ENCODE measurements at places on chromosomes 2 and 18.
A peak's percentile ranks its signal among the peaks of the same experiment; 100 is the strongest.

DNA sequence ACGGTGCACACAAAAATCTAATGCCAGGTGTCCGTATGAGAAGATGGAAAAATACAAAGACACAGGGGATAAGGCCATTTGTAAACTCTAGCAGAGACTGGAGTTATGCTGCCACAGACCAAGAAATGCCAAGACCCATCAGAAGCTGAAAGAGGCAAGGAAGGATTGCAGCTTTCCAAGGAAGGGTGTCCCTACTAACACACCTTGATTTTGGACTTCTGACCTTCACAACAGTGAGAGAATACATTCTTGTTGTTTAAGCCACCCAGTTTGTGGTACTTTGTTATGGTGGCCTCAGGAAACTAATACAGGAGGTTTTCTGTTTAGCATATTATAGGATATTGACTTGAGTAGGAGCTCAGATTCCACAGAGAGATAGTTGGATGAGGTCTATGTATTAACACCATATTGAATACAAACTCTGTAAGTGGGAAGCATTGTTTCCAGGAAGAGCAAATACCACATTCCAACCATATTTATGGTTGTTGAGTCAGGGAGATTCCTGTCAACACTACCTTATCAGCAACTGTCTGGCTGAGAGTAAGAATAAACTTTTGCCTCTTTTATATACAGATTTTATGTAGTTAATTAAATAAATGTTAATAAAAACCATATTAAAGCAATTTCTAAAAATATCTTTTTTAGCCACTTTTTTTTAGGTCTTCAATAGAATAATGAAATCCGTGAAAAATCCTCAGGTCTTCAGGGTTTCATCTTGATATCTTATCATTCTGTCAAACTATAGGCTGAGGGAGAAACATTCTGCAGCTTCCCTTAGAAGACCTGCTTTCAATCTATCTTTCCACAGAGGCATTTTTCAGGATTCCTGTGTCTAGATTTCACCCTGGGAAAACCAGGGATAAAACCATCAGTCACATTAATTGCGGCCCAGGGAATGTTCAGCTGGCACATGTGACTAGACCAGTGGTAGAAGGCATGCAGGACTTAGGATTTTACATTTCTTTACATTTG lies 35.4 kb upstream of the HNMT start:
- DNase-seq, result no peak

GRCh38 chr2:86031151-86031550 lies 74.5 kb downstream of the POLR1A start:
- no peak for DNase-seq

DNA sequence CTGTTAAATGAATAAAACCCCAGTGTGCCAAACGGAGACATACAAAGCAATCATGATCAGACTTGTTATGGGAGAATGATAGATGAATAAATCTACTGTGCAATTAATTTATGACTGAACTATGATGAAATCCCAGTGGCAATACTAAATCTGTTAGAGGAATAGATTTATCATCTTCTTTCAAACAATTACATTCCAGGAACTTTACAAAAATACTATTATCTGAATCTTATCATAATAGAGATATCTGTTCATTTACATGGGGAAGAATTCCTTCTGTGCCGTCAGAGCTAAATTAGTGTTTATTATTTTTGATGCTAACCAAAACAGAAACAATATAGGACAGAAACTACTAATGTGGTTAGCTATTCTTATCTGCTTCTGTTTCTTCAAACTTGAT lies 208.5 kb downstream of the CAMKMT start:
- DNase-seq, result no peak

DNA sequence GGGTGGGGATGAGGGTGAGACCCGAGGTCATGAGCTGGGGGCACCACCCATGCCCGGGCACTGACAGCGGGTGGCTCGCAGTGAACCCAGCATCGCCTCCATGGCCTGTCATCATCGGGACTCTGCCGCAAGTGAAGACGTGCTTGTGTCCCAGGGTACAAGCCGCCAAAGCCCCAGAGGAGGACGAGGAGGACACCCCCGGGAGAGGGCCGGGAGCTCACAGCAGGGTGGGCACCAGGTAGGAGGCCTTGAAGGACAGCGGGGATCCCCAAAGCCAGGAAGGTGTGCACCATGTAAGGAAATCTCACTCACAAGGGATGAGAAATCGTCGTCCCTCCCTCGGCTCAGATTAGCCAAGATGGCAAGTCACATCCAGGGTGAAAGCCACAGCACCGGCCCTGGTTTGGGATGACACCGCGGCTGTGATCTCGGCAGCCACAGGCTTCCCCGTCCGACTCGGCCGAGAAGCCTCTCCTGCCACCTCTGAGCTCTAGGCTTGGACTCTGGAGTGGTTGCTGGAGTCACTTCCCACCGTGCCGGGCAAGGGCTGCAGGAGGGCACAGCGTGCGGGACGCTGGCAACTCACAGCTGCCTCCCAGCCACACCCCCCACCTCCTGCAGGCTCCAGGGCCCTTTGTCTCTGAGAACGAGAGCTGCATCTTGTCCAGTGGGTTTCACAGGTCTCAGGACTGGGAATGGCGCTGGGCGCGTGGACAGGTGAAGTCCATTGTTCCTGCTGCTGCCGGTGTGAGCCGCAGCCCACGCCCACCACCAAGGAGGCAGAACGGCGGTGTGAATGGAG lies 81.6 kb upstream of the CTDP1 start:
- no peak for DNase-seq

- DNase-seq, result no peak
These were observed 110.4 kb downstream of the ANKRD44 start for GRCh38 chr2:197200051-197200761.

- no peak for DNase-seq
These were observed 422.2 kb upstream of the MC4R start for GRCh38 chr18:60794802-60795201.

- no peak for DNase-seq
These were observed 54.6 kb downstream of the ANKRD44 start for GRCh38 chr2:197256021-197256420.

- no peak for DNase-seq
These were observed 119.6 kb downstream of the FEZ2 start for GRCh38 chr2:36478332-36478738.

GRCh38 chr18:76385681-76385975 lies 109.4 kb downstream of the ZNF516 start:
- no peak for DNase-seq

DNA sequence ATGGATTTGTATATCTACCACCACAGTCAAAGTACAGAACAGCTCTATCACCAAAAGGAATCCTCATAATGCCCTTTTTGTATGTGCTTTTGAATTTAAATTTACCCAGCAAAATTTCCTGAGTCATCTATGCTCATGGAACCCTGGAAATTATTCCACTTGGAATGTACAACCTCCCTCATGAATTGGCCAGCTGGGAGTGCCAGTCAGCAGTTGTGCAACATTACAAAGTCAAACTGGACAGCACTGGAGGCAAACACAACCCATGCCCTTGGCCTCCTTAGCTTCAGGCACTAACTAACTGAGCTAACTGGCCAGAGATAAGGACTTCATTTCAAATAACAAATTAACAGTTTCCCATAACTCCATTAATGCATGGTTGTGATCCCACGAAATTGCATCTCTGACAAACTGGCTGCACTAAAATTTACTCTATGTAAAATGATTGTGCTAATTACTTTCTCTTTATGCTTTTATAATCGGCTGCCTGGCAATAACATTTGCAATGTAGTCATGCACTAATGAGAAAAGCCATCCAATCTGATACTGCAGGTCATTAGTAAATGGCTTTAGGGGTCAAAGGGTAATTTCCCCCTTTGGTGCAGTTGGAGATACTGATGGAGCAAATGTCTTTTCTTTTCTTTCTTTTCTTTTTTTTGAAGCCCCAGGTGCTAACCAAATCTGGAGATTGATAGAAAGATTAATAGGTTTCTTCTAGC lies 270.5 kb downstream of the ACTR3 start:
- no peak for DNase-seq

GRCh38 chr2:48414196-48414595 lies 115.8 kb upstream of the STON1 start:
- no peak for DNase-seq

GRCh38 chr2:147884830-147885229 lies 40.0 kb downstream of the ACVR2A start:
- no peak for DNase-seq

- DNase-seq, result peak; percentile 86
These were observed 47.7 kb downstream of the ZNF516 start for GRCh38 chr18:76447258-76447890.

DNA sequence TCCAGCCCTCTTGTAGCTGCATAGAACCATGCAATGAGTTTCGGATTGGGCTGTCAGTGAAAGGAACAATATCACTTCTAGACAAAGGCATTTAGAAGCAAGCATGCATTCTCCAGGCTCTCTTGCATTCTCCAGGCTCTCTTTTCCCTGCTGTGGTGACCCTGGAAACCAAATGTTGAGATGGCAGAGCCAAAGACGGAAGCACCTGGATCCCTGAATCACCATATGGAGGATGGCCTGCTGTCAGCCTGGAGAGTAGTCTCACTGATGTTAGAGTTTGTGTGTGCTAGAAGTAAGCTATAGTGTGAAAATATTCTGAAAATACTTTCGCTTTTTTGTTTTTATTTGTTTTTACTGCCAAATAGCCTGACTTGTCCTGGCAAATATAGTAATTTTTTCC lies 203.9 kb downstream of the C1D start:
- no peak for DNase-seq

DNA sequence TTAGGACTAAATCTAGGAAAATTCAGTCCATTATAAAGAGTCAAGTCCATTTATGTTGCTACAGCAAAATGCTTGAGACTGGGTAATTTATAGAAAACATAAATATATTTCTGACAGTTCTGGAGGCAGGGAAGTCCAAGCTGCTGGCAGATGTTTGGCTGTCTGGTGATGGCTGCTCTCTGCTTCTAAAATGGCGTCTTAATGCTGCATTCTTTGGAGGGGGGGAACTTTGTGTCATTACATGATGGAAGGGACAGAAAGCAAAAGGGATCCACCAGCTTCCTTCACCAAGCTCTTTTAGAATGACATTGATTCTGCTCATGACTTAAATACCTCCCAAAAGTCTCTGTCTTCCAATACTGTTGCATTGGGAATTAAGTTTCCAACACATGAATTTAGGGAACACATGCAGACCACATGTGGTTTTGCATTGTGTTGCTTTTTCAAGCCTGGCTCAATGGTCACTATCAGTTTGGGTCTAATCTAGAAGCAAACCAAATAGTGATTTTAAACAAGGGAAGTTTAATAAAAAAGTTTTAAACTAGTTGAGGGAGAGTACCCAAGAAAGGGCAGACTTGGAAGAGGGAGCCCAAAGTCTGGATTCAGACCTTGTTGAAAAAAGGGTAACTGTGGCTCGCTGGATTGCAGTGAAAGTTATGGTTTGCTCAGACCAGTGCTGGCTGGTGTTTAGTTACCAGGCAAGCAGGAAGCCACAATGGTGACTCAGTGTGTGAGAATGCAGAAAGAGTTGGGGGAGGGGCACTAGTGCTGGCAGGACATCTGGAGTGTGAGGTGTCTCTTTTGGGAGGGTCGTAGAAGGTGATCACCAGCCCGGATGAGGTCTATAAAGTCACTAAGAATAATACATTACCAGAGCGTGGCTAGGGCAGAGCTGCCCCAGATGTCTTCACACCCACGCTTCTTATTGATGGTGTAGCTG lies 30.8 kb downstream of the C18orf54 start:
- DNase-seq, result no peak

DNA sequence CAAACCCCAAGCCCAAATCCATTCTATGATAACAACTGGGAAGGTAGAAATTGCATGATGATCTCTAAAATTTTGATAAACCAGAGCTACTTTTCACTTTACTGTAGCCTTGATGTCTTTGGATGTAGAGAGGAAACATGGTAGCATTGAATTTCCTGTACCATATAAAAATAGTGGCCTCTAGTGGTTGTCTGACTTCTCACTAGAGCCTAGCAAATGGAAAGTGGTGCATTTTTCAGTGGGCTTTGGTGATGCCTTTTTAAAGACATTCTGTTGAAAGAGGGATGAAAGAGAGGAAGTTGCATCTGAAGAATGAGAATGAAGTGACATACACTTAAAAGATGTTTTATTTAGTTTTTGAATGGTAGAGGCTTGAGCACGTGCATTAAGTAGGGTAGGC lies 662.2 kb downstream of the XIRP2 start:
- no peak for DNase-seq

DNA sequence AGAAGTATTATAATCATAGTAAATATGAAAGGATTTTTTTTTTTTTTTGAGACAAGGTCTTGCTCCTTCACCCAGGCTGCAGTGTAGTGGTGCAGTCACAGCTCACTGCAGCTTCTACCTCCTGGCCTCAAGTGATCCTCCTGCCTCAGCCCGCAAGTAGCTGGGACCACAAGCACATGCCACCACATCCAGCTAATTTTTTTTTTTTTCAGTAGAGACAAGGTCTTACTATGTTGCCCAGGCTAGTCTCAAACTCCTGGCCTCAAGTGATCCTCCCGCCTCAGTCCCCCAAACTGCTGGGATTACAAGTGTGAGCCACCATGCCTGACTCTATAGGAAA lies 301.6 kb upstream of the STON1 start:
- DNase-seq, result no peak

DNA sequence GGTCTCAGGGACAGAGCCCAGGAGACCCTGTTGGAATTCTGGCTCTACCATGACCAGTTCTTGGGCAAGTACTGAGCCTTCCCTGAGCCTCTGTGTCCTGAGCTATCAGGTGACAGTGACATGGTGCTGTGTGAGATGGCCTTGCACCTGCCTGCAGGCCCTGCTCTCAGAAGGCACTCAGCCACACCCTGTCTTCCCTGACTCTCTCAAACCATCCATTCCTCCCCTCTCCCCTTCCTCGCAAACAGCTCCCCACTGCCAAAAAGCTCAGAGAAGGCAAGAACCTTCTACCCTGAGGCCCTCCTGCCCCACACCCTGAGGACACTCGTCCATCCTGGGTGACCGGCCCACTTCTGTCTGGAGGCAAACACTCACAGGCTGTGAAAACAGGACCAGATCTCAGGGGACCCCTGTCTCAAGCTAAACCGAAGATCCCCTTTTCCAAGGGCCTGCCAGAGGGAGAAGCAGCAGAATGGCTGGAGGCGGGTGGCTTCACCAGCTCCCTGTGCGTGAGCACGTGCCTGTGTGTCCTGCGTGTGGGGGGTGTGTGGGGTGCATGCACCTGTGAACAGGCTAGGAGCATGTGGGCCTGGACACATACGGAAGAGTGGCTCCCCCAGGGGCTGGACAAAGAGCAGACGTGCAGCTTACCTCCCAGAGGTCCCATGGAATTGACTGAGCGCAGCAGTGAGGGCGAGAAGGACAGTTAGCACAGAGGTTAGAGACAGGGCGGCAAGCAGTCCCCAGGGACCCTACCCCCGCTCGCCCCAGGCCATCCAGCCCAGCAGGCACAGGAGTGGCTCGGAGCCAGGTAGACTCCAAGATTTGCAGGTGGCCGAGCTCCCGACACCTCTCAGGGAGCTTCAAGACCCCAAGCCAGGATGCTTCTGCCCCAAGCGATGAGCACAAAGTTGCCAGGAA lies 53.9 kb downstream of the BIN1 start:
- no peak for DNase-seq

- no peak for DNase-seq
These were observed 209.2 kb upstream of the ARL4C start for GRCh38 chr2:234706086-234706485.

- DNase-seq, result no peak
These were observed 305.7 kb downstream of the DYSF start for GRCh38 chr2:71759060-71759459.

- DNase-seq, result no peak
These were observed 153.0 kb downstream of the ZFP36L2 start for GRCh38 chr2:43073401-43073825.
